HT1080 (cell line): ENCODE measurements at places on chromosomes 6 and 20. TPM values are rescaled to one million over a fixed set of nuclear protein-coding genes. Genes with fewer than 3 reads are reported as not detected.

GRCh38 chr6:1231941-1232340 is 80.0 kb upstream of the FOXQ1 start:
- no peak for DNase-seq

- no peak for DNase-seq
Observed at GRCh38 chr6:5637714-5638113, 369.0 kb downstream of the NRN1 start.

- peak; percentile 46 for DNase-seq
Observed at GRCh38 chr6:36679043-36679833, 724 bp downstream of the CDKN1A start.

- DNase-seq = no peak
Observed at GRCh38 chr20:24966317-24967012, 17.4 kb downstream of the CST7 start.

- DNase-seq = no peak
Observed at GRCh38 chr6:46915866-46916265, 5.9 kb downstream of the ADGRF5 start.

- DNase-seq = no peak
Observed at GRCh38 chr6:114897536-114897935, 554.7 kb upstream of the HS3ST5 start.

DNA sequence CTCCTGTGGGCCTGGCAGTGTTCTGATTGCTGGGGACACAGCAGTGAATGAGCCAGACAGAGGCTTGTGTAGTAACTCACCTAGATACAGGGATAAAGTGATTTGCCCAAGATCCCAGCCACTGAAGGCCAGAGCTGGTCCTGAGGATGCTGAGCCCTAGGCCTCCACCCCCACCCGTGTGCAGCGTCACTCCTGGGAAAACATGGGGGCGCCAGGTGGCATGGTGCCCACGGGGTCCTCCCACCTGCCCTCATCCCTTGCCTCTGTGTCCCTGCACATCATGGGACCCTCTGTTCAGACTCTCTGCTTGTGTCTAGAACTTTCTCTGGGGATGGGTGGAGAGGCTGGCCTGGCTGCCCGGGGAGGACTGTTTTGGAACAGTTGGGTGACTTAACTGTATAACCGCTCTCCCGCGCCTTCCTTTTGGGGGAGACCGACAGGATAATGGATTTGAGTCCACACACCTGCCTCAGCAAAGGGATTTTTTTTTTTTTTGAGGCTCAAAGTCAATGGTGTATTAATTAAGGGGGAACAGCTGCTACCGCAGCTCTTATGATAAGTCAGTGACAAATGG is 19.6 kb downstream of the LEMD2 start:
- DNase-seq = no peak

DNA sequence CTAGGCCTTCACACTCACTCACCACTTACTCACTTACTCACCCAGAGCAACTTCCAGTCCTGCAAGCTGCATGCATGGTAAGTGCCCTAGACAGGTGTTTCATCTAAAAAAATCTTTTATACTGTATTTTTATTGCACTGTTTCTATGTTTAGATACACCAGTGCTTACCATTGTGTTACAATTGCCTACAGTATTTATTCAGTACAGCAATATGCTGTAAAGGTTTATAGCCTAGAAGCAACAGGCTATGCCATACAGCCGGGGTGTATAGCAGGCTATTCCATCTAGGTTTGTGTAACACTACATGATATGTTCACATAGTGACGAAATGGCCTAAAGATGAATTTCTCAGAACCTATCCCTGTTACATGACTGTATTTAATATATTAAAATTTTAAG is 37.1 kb upstream of the KCNK5 start:
- DNase-seq = no peak

DNA sequence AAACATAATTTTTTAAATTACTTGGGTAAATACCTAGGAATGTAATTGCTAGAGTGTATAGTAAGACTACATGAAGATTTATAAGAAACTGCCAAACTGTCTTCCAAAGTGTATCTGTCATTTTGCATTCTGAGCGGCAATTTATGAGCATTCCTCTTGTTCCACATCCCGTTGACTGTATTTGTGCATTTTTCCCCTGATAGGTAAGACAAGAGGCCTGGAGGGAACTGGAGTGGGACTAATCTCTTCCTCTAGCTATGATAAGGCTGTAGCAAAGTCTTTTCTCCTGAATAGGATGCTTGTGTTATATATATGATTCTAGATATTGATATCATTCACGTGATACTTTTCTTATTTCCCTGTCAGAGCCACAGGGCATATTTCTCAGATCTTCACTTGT is 1557.5 kb downstream of the GRIK2 start:
- DNase-seq = no peak

- DNase-seq = peak; percentile 32
Observed at GRCh38 chr6:22904431-22904830, 335.1 kb downstream of the HDGFL1 start.

The POU5F1 gene
- not detected in 2 replicates for total RNA-seq

The EYS gene
- 0.20 and 0.87 TPM in 2 replicates for total RNA-seq

The TMEM217 gene
- total RNA-seq = 0.37 and 3.4 TPM in 2 replicates
